Sigmoid colon (tissue), 7 donors: ENCODE measurements at places on chromosomes 1 and 21. TPM values are rescaled to one million over a fixed set of nuclear protein-coding genes. Genes with fewer than 3 reads are reported as not detected.

PADI1 gene
- total RNA-seq: not detected

LYPD8 gene
- 0.36 TPM for total RNA-seq

- peak; percentile 54 for DNase-seq
Measured at GRCh38 chr1:93608187-93609109, 73.2 kb downstream of the BCAR3 start.

GRCh38 chr1:157098519-157098918 is 1.1 kb downstream of the ETV3L start:
- peak; percentile 40 for DNase-seq

GRCh38 chr1:94285031-94285654 is 47.8 kb upstream of the ARHGAP29 start:
- DNase-seq: no peak

GRCh38 chr21:42202321-42202720 is 16.6 kb upstream of the ABCG1 start:
- no peak for DNase-seq
